Activated CD4-positive, alpha-beta T cell treated with anti-CD3 and anti-CD28 coated beads for 48 hours (primary cell): ENCODE measurements at places on chromosomes 2 and 18.

- no peak for DNase-seq
Observed at GRCh38 chr2:227228061-227228667, 63.7 kb downstream of the COL4A3 start.

DNA sequence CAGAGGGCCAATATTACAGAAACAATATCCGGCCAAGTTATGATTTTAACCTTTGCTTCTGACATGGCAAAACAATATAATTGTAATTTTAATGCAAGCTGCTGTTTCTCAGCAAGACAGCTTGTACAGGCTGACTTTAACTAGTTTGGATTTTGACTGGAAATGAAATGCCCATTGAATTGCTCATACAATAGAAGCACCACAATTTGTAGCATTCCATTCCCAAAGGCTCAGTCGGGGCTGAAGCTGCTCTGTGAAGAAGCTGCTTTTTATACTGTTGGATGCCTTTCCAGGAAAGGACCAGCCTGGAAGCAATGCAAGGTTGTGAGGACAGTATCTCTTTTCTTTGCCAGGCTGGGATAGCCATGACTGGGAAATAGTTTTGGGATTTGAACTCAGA, 677.0 kb upstream of the FANCL start:
- no peak for DNase-seq

DNA sequence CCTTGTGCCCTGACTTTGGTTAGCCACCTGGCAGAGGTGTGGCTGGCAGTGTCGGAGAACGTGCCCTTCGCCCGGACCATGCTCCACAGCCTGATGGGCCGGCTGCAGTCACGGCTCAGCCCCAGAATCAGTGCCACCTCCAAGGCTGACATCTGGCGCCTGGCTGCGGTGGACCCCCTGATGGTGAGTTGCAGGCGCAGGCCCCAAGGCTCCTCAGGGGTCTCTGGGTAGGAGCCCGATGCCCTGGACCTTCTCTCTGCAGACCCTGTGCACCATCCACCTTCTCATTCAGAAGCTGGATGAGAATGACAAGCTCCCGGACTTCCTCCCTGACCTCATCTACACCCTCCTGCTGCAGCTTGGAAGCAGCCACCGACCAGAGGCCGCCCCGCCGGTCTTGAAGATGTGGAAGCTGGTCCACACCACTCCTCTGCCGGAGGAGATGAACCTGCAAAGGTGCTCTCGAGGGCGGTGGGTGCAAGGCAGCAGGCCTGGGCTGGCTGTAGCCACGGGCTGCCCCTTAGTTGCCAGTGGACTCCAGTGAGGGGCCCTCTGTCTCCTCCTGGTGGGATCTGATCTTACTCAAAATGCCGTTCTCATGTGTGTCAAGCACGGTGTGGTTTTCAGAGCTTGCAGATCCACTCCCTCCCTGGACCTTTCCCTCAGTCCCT, 32.1 kb downstream of the HJURP start:
- no peak for DNase-seq

DNA sequence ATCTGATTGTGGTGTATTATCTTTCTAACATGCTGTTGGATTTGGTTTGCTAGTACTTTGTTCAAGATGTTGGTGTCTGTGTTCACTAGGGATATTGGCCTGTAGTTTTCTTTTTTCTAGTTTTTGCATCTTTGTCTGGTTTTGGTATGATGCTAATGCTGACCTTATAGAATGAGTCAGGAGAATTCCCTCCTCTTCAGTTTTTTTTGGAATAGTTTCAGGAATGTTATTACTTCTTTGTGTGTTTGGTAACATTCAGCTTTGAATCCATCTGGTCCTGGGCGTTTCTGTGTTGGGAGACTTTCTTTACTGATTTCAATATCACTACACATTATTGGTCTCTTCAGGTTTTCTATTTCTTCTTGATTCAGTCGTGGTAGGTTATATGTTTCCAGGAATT, 124.2 kb upstream of the EPB41L5 start:
- DNase-seq = no peak

DNA sequence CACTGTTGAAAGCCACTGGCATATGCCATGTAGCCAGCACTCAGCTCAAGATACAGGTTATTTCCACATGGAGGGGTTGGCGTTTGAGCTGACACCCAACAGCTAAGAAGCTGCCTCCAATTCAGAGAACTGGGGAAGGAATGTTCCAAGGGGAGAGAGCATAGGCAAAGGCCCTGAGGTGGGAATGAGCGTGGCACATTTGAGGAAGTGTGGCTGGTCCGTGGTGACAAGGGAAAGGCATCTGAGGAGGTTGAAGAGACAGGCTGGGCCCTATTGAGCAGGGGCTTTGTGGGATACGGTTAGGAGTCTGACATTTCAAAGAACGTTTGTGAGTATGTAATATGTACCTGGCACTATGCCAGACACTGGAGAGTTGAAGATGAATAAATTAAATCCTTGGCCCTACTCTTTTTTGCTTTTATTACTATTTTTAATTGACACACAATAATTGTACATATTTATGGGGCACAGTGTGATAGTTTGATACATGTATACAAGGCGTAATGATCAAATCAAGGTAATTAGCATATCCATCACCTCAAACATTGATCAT, 27.6 kb upstream of the TMBIM1 start:
- DNase-seq = no peak

DNA sequence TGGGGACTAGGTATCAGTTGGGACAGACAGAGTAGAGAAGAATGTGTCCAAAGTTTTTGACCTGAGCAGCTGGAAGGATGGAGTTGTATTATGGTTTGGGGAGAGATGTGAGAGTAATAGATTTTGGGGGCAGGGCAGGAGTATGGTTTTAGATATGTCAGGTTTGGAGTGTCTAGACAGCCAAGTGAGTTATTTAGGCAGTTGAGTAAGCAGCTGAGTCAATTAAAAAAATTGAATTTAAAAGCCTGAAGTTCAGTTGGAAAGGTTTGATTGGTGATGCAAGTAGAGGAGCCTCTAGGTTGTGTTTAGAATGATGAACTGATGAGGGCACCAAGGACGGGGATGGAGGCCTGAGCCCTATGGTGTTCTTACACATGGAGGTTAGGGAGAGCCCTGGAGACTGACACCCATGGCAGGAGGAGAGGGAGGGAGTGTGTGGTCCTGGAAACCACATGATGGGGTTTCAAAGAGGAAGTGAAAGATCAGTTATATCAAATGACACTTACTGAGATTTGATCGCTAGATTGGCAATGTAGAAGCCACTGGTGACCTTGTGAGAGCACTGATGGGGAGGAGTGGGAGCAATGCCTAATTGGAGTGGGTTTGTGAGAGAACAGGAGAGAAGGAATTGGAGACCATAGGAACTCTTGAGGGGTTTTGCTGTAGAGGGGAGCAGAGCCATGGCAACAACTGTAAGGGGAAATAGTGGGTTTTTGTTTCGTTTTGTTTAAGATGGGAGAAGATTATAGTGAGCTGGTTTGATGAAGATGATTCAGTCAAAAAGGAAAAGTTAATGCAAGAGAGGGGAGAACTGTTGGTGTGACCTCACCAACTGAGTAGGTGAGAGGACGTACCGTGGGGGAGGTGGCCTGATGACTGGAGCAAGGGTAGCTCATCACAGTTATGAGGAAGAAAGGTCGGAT, 10.3 kb downstream of the ITGA6 start:
- peak; percentile 74 for DNase-seq
